B cell (primary cell): ENCODE measurements at places on chromosomes 3 and 15. TPM values are rescaled to one million over a fixed set of nuclear protein-coding genes. Genes with fewer than 3 reads are reported as not detected.

Gene ANO10
- 10.6 and 13.9 TPM in 2 replicates for total RNA-seq

Gene WHAMM
- total RNA-seq = 29.9 and 31.3 TPM in 2 replicates

Gene PCSK6
- total RNA-seq = 0.53 and 1.6 TPM in 2 replicates

Gene NEDD4
- total RNA-seq = 1.6 and 2.3 TPM in 2 replicates

Gene C15orf62
- 8.6 and 9.5 TPM in 2 replicates for total RNA-seq

Gene PLS1
- 0.73 and 0.74 TPM in 2 replicates for total RNA-seq

Gene SLC9C1
- 0.41 and 0.49 TPM in 2 replicates for total RNA-seq

Gene ITGA11
- not detected in 2 replicates for total RNA-seq

Gene RBPMS2
- 0.32 and 0.47 TPM in 2 replicates for total RNA-seq

Gene SLC6A11
- not detected in 2 replicates for total RNA-seq

Gene MRPL3
- total RNA-seq = 40.9 and 50.1 TPM in 2 replicates
